NCI-H1694 treated with DMSO at 0.1 percent for 48 hours (cell line): ENCODE measurements at places on chromosomes 16 and 17.

DNA sequence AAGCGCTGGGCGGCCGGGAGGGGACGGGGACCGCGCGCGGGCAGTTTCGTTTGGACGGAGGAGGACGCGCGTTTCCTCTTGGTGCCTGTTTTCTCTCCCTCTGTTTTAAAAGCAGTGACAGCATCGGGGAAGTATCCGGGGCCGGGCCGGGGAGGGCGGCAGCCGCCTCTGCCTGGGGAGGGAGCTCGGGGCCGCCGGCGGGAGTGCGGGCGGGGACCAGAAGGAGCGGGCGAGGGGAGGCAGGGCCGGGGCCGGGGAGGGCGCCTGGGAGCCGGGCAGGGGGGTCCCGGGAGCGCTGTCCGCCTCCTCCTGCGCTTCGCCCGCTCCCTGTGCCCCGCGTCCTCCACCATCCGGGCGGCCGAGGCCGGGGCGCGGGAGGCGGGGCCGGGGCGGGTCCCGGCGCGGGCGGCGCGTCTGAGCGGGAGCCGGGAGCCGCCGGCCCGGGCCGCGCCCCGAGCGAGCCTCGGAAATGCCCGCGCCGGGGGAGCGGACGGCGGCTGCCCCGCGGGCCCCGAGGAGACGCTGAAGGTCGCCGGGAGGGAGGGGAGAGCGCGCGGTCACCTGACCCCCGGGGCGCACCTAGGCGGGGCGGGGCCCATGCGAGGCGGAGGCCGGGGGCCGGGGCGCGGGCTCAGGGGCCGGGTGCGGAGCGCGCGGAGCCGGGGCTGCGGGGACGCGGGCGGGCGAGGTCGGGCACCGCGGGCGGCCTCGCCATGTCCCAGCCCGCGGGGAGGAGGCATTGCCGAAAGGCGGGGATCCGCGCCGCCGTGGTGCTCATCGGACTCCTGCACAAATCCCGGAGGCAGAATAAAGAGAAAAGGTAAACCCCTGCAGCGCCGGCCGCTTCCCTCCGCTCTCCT lies 57.3 kb downstream of the RAP1GAP2 start:
- DNase-seq = no peak

DNA sequence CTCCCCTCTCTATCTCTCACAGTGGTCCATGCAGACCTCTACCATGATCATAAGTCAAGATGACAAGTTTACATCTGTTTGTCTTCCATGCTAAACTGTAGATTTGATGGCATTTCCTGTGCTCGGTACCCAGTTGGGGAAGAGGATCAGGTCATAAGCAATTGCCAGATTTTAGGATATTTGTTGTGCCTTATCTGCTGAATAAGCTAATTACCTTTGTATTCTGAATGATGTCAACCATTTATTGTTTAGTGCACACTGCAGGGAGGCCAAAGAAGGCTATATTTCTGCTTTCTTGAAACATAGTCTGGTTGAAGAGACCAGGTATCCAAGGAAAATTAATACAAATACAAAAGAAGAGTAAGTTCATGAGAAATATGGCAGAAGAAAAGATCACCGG lies 5.8 kb upstream of the ALDOC start:
- no peak for DNase-seq

DNA sequence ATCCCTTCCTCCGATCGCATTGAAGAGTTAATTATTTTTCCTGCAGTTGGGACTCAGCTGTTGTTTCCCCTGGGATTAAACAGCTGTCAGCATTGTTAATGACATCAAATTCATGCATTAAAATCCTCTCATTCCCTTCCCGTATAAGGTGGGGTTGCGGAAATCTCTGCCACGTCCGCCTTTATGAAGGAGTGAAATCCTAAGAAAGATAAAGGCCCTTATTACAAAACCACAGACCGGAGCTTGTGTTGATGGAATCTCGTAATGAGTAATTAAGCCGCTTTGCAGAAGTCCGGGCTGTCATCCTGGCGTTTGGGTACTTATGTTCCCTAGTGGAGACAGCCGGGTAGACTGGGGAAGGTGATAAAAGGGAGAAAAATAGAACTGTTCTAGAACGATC lies 627.6 kb downstream of the MAF start:
- peak; percentile 17 for DNase-seq

- DNase-seq = no peak
These were observed 79.0 kb upstream of the SMURF2 start for GRCh38 chr17:64741038-64741641.

GRCh38 chr16:2819939-2820835 lies 3.1 kb downstream of the PRSS21 start:
- no peak for DNase-seq

DNA sequence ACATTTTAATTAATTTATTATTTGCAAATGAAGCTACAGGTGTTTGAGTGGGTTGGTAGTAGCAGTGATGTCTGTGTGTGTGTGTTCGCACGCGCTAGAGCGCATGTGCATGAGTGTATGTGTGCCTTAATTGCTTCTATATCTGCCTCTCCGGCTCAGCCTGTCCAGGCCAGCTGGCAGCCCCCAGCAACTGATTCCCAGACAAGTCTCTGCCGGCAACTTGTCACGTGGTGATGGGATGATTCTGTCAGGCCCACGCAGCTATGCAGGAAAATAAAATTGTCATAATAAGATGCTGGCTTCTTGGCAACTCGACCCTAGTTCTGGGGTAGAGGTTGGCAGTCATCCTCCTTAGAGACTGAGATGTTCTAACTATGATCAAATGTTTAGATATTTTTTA lies 712.8 kb upstream of the SOX9 start:
- DNase-seq = no peak

- DNase-seq = no peak
These were observed 9.3 kb upstream of the WBP2 start for GRCh38 chr17:75864448-75864871.

GRCh38 chr16:61366006-61366405 lies 670.2 kb downstream of the CDH8 start:
- DNase-seq = no peak

DNA sequence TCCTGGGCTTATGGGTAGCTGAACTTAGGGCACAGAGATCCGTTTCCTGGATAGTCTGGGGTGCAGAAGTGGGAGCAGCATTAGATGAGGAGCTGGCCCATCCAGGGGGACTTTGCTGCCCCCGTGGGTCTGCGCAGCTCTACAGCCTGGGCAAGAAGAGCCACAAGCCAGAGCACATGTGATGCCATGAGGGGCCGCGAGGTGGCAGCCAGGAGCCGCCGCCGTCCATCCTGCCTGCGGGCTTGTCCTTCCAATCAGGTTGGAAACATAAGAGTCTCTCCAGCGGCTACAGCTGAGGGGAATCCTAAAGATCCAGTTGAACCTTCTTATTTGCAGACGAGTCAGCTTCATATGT lies 21.9 kb downstream of the C1QTNF1 start:
- peak; percentile 80 for DNase-seq

DNA sequence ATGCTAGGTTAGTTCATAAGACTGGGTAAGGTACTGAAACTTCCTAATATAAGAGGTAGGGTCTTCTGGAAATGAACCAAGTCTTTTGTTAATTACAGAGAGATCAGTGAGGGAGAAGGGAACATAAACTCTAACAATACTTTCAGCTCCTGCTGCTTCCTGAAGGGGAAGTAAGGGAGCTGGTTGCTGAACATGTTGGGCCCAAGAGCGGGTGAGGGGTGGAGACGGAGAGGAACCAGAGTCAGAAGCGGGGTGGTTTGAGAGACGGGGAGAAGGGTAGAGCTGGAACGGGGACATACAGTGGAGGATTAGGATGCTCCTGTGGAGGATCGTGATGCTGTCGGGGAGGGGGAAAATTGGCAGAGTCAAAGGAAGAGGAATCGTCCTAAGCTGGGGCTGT lies 11.5 kb upstream of the ZNF747 start:
- DNase-seq = no peak

DNA sequence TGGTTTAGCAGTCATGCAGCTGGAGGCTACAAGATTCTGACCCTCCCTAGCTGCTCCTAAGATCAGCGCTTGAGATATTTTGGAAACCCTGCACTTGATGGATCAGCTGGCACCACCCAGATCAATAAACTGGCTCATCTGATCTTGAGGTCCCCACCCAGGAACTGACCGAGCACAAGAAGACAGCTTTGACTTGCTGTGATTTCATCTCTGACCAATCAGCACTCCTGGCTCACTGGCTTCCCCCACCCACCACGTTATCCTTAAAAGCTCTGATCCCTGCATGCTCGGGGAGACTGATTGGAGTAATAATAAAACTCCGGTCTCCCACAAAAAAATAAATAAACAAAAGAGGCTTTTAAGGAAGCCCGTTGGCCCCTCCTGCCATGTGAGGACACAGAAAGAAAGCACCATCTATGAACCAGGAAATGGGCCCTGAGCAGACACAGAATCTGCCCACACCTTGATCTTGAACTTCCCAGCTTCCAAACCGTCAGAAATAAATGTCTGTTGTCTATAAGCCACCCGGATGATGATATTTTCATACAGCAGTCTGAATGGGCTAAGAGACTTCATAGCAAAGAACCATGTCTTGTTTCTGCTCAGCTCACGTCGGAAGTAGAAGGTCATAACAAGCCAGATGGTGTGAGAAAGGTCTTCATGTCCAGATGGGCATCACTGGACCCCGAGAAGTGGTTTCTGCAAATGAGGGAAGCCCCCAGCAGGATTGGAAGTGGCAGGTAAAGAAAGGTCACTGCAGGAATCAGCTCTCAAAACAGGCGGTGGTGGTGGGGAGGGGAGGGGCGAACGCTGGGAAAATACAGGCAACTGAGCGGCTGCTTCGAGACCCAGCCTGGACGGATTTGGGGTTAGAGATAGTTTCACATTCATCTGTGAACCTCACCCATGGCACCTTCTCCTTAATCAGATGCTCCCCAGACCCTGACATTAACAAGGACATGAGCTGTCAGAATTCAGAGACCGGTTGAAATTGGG lies 19.8 kb upstream of the RPH3AL start:
- no peak for DNase-seq

GRCh38 chr17:2962236-2962635 lies 101.2 kb downstream of the OR1D5 start:
- DNase-seq = no peak

- no peak for DNase-seq
These were observed 1.9 kb downstream of the AANAT start for GRCh38 chr17:76469076-76469990.

DNA sequence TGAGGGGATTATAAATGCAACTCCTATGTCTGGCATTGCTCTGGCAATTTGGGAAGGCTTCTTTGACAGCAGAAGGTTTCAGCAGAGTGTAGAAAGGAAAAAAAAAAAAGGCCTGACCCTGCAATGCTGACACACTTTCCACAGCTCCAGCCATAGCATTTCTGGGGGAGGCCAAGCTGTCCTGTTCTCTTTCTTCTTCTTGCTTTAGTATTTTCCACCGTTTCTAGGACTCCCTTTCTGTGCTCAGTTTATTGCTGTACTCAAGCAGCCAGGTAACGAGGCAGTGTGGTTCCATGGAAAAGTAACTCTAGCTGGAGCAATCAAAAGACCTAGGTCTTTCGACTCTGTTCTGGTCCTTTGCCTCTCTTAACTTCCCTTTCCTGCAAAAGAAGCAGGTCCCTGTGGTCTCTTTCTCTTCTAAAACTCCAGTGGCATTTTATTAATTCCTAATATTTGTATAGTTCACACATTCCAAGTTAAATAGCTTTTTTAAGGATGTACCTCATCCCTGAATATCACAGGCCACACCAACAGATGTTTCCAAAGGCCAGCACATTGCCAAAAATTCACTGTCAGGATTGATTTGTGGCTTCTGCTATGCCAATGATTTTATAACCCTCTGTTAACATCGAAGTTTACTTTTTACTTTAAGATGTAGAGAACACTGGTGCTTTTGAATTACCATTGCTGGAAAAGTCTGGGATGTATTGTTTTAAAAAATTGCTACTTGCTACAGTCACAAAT lies 90.3 kb upstream of the BCAR1 start:
- no peak for DNase-seq

- DNase-seq = no peak
These were observed 56.9 kb downstream of the RMI2 start for GRCh38 chr16:11402051-11402744.

DNA sequence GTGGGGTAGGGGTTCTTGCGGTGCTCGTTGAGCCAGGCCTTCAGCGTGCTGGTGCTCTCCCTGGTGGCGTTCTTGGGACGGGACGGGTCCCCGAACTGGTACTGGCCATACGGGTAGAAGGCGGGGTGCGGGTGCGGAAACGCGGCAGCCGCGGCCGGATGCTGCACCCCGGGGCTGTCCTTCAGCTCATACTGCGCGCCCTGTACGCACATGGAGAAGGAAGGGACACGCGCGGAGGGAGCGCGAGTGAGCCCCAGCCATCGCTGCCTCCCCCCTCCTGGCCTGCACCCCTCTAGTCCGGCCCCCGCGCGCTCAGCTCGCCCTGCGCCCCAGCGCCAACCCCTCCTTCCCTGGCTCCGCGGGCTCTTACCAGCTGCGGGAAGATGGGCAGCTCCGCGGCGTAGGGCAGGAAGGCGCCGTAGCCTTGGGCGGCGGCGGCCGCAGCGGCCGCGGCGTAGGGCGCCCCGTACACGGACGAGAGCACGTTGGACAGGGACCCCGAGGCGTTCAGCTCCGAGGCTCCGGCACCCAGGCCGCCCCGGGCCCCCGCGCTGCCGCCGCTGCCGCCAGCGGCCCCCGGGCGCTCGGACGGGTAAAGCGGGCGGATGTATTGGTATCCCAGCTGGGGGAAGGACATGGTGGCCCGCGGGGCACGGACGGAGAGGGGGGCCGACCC lies 1.0 kb downstream of the IRX3 start:
- no peak for DNase-seq

GRCh38 chr16:19165101-19165500 lies 2.9 kb upstream of the SYT17 start:
- no peak for DNase-seq
